ENCODE measurements at places on chromosomes 13 and 19.

DNA sequence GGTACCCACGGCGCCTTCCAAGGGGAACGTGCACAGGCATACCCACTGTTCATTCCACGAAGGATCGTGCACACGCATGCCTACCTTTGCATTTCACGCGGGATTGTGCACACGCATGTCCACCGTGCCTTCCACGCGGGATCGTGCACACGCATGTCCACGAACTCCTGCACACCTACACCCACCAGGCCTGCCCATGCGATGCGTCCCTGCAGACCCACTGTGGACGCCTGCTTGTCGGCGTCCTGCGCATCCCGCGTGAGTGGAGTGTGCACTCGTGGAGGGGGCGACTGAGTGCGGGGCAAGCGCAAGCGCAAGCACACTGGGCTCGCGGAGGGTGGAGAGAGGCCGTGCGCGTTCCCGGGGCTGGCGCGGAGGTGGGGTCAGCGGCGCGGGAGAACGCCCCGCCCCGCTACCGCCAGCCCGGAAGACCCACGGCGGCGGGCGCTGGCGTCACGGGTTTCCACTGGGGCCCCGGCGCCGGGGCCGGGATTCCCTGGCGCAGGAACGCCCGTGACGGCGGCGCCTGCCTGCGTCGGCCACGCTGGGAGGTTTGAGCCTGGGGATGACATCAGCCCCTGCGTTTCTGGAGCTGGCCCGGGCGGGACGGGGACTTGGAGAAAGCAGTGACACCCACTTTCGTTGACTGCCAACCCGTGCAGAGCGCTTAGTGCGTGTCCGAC is 18.7 kb downstream of the GADD45B start:
- peak; percentile 45 for DNase-seq

DNA sequence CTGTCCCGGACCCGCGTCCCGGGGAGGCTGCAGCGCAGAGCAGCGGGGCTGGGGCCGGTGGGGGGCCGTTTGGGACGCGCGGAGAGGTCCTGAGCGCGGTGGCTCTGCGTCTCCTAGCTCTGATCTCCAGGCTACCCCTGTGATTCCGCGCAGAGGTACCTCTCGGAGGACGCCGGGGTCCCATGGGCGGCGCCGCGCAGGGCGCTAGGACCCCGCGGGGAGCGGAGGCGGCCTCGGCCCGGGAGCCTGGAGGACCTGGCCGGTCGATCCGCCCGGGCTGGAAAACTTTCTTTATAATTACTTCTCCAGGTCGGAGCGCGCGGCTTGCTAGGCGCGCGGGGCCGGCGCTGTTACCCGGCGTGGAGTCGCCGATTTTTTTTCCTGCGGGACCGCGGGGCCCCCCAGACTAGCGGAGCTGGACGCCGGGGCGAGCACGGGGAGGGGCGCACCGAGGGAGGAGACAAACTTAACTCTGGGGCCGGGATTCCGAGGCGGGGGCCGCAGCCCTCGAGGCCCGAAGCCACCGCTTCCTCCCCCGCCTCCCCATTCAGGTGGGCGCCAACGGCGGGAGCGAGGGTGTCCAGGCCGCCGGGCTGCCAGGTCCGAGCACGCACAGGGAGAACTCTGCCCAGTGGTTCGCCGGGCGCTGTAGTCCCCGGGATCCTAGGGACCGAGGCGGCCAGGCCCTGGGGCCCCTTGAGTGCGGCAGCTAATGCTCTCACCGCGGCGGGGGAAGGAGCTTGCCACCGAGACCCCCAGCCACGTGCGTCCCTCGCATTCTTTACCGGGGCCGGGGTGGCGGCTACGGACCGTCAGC is 848 bp upstream of the CEBPA start:
- DNase-seq = no peak

- no peak for DNase-seq
Measured at GRCh38 chr13:100652510-100652909, 22.1 kb downstream of the TMTC4 start.

- DNase-seq = no peak
Measured at GRCh38 chr13:98004107-98004506, 50.6 kb downstream of the IPO5 start.

- no peak for DNase-seq
Measured at GRCh38 chr13:102771298-102772041, 2.1 kb downstream of the TEX30 start.

DNA sequence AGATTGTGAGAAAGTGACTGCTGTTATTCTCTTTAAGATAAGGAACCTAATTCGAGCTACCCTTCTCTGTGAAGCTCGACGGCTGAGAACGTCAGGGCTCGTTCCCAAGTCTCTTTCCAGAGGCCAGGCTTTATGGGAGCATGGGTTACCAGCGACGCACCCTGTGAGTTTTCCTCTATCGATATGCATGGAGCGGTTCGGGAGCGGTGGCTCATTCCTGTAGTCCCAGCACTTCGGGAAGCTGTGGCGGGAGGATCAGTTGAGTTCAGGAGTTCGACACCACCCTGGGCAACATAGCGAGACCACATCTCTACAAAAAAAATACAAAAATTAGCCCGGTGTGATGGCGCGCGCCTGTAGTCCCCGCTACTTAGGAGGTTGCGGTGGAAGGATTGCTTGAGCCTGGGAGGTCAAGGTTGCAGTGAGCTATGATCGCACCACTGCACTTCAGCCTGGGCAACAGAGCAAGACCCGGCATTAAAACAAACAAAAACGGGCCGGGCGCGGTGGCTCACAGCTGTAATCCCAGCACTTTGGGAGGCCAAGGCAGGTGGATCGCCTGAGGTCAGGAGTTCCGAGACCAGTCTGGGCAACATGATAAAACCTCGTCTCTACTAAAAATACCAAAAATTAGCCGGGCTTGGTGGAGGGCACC is 681 bp upstream of the ZNF606 start:
- no peak for DNase-seq

- no peak for DNase-seq
Measured at GRCh38 chr13:110151462-110151861, 155.5 kb downstream of the COL4A1 start.

- DNase-seq = no peak
Measured at GRCh38 chr13:113581871-113582270, 2.7 kb upstream of the TFDP1 start.

- DNase-seq = no peak
Measured at GRCh38 chr19:16384688-16385087, 60.1 kb downstream of the KLF2 start.

- no peak for DNase-seq
Measured at GRCh38 chr13:114142137-114142550, 9.7 kb upstream of the RASA3 start.

DNA sequence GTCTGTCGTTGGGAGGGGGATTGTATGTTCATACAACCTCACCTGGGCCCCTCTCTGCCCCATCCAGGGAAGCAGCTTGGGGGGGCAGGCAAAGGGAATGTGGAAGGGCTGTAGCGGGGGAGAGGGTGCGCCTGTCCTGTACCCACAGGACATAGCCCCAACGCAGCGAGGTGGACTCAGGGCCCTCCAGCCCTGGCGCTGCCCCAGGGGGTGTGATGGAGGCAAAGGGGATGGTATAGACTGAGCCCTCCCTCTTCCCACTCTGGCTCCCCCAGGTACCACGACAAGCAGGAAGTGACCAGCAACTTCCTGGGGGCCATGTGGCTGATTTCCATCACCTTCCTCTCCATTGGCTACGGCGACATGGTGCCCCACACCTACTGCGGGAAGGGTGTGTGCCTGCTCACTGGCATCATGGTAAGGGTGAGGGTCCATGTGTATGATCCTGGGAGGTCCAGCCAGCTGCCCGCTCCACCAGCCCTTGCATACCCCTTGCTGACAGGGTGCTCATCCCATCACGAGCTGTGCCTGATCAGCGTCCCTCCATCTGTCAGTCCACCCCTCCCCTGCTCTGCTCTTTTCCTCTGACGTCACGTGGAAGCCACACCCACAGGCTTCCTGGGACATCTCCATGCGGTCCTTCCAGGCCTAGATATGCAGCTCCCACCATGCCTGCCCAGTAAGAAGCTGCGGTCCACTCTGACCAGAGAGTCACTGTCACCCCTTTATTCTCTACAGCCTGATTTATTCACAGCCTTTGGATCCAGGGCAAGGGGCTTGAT is 18.3 kb downstream of the KCNN1 start:
- no peak for DNase-seq

DNA sequence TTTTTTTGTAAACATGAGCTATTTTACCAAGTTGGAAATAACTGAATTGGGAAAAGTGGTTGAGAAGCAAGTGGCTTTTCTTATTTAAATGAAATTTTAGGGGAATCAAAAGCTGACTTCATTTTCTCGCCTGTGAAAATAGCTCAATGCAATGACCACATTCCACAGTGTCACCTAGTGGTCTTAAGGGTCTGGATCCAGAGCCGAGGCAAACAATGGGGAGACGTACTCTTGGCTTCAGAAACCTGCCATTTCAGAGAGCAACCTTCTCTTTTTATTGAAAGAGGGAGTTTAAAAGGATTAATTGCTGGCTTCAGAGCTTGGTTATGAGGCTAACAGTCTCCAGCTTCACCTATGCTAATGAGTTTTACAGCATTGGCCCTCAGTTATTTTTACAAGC is 39.7 kb upstream of the RXFP2 start:
- DNase-seq = no peak

DNA sequence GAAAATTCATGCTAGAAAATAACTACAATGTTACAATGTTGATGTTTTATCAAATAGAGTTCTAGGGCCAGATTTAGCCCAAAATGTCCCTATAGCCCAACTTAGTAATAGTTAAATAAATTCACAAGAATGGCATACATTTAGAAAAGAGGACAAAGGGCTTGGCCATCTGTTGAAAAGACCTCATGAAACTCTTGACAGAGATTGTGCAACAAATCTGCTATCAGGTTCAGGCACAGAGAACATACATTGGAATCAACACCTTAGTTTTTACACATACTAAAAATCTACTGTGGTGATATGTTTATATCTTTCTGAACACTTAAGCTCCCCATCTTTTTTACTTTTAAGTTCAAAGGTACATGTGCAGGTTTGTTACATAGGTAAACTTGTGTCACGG is 298.3 kb upstream of the DACH1 start:
- no peak for DNase-seq

- no peak for DNase-seq
Measured at GRCh38 chr13:26024558-26024957, 27.3 kb downstream of the SHISA2 start.

DNA sequence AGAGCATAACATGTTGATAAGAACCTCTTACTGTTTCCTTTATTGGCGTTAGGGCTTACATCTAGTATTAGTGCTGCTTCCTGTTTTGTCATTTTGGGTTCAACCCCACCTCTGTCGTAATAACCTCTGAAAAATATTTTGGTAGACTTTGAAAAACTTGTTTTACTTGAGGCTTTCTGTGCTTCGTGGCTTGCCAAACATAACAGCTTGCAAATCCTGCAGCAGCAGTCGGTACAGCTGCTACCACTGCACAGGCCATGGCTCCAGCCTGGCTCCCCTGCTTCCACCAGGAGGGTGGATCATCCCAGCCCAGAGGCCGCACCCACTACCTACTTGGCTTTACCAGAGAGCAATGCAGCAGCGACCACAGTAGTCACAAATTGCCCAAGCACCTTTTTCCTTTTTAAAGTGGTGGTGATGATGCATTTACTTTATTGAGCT is 11.8 kb upstream of the CEACAM4 start:
- no peak for DNase-seq

DNA sequence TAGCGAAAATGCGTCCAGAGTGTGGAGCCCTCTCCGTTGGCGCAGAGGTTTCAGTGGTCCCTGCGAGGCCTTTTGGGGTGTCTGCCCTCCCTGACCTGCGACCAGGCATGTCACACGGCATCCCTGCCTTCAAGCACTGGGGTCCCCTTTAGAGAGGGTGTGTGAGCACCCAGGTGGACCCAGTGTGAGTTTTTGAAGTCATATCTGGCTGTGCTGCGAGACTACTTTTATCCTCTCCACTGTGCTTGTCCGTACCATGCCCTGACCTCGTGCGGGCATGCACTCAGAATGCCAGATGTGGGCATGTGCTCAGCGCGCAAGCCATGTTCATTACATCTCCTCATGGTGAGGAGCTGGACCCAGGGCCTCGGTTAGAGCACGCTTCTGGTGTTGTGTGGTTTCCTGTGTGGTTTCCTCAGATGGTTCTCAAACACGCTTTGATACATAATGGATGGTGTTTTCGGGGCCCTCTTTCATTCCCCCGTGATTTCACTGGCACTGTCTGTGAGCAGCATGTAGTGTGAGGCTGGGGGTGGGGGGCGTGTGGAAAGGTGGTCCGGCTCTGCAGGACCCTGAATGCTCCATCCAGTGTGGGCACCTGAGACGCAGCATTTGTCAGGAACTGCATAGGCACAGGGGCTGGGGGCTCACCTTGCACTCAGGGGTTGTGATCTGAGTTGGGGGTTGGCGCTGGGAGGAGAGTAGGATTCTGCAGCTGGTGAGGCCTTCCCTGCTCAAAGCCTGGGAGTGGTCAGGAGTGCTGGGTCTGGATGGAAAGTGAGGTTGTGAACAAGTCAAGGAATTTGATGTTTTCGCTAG is 2.3 kb downstream of the TFDP1 start:
- no peak for DNase-seq

GRCh38 chr19:13843104-13843921 is 33.6 kb upstream of the NANOS3 start:
- no peak for DNase-seq

GRCh38 chr13:47420568-47420967 is 523.7 kb upstream of the HTR2A start:
- no peak for DNase-seq

GRCh38 chr19:17560205-17560595 is 4.8 kb downstream of the COLGALT1 start:
- DNase-seq = no peak

GRCh38 chr19:49129238-49129583 is 9.9 kb downstream of the PPFIA3 start:
- no peak for DNase-seq

DNA sequence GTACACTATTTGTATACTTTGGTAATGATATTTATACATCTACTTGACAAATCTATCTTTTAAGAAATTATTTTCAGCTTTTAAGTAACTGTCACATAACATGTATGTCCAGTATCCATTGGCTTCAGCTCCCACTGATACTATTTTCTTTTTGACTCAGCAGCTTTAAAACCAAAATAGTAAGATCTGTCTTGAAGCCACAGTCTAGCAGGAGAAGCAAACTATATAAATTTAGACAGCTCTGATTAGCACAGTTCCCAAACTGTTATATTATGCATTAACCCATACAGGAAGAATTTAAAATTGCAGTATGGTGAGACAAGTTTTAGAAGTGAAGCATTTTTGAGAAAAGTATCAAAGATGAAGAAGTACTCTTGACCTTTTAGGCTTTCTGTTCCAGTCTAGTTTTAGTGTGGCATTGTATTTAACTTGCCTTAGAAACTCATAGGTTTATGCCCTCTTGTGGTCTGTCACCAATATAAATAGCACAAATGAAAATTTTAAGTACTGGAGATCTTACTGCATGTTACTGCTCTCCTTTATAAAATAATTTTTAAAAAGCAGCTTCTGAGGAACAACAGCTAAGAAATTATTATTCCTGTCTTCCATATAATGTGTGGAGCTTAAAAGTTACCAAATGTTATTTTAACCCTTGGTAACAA is 24.7 kb downstream of the URI1 start:
- DNase-seq = no peak

DNA sequence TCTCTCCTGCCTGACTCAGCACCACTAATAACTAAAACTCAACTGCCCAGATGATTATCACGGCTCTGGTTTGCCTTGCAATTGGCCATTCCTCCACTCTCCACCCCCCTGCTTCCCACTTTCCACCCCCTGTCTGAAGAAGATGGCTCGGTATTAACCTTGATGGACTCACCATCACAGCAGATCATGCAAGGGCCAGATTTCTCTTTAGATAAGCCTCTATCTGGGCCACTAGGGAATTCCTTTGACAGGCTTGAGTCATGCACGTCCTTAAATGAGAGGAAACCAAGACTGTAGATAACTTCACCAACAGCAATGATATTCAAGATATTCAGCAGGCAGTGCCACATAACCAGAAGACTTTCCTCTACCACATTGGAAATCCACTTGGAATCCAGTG is 131.1 kb upstream of the NBEA start:
- no peak for DNase-seq

Measured in stimulated activated CD4-positive, alpha-beta T cell treated with anti-CD3 and anti-CD28 coated beads, TNF-alpha, amount 100 ng/mL, for 1 hour (primary cell).